ENCODE measurements at places on chromosomes 3 and 15.

GRCh38 chr3:42376344-42376798 lies 34.0 kb downstream of the LYZL4 start:
- no peak for DNase-seq

- DNase-seq = no peak
Observed at GRCh38 chr15:68417897-68418296, 14.1 kb downstream of the ITGA11 start.

DNA sequence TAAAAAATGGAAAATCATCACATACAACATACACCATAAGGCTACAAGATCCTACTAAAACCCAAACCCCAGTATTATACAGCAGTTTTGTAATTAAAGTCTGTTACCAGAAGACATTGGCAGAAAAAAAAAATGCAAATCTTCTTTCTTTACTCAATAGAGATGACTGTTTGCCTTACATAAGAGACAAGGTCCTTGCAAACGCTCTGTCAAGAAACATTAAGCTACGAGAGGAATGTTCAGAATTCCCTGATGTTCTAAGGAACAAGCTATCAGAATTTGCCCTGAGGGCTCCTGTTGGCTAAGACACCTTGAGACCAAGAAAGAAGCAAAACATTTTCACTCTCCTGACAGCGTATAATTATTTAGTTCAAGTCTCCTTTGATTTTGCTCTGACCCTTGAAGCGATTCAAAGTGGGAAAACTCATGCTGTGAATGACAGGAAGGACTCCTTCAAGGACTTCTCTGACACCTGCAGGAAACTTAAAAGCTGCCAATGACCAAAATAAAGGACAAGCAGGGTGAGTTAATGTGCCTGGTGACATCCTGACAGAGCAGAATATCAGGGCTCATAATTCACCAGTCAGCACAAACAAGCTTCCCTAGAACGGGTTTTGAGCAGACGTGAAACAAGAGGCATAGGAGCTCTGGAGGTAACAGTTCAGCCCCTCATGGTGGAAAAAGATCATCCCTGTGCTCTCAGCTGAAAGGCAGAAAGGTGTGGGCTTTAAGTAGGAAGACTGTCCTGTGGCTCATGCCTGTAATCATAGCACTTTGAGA lies 2.5 kb downstream of the SCAMP2 start:
- no peak for DNase-seq

DNA sequence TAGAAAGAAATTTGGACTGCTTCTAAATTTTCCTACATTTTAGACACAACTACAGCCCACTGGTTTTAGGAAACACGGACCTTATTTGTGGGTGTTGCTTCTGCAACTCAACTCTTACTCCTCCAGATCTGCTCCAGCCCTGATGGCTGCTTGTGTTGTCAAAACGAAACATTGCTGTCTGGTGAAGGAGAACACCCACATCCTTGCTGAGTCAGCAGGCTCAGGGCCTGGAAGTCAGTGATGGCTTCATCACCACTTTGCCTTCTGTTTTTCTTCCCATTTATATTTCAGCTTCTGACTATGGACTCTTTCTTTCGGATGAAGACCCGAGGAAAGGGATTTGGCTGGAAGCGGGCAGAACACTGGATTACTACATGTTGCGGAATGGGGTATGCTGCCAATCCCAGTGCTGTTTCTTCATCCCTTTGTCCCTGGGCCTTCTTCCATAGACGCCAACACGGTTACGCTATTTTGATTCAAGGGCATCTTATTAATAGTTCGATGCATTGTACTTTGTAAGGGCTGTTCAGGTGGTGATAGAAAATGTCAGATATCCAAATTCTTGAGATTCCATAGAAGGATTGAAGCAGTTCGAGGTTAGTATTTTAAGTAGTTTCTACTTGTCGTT lies 392.6 kb upstream of the TPM1 start:
- DNase-seq = no peak

DNA sequence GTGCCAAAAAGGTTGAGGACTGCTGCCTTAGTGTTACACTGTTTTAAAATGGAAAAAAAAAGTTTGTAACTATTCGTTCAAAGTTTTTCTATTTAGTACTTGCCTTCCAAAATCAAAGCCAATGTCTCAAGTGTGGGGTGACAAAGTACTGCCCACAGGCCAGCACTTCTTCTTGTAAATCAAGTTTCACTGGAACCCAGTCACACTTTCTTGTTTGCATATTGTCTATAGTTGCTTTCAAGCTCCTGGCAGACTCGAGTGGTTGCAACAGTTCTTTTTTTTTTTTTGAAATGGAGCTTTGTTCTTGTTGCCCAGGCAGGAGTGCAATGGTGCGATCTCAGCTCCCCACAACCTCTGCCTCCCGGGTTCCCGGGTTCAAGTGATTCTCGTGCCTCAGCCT lies 75.3 kb upstream of the RPL35A start:
- DNase-seq = no peak

- no peak for DNase-seq
Observed at GRCh38 chr15:89123181-89123525, 34.9 kb downstream of the ABHD2 start.

DNA sequence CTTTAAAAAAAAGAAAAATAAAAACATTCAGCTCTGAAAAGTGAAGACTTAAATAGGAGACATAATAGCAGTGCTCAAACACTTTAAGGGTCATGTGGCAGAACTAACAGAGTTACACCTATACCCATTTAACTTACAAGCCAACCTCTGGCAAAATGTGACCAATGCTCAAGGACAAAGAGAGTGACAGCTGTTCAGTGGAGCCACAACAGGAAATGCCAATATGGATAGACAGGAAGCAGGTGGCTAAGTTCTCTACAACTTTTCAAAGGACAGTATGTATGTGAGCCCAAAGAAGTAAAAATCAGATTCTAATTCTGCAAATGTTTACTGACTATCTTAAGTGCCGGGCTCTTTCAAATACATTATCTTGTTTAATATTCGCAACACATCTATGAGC lies 3.4 kb downstream of the TMCC1 start:
- DNase-seq = no peak

DNA sequence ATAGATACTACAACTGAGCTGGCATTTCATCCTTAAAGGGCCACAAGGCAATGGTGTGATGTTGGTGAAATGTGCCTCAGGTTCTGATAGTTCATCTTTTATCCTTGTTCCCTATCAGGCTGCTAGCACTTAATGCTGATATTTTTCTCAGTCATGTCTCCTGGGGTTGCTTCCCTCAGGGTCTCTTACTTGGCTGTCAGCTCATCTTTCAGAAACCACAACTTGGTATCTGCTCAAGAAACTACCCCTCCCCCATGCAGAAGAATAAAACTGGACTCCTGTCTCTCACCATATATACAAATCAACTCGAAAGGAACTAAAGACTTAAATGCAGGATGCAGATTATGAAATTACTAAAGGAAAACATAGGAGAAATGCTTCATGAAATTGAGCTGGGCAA lies 308.1 kb downstream of the CHST2 start:
- no peak for DNase-seq

DNA sequence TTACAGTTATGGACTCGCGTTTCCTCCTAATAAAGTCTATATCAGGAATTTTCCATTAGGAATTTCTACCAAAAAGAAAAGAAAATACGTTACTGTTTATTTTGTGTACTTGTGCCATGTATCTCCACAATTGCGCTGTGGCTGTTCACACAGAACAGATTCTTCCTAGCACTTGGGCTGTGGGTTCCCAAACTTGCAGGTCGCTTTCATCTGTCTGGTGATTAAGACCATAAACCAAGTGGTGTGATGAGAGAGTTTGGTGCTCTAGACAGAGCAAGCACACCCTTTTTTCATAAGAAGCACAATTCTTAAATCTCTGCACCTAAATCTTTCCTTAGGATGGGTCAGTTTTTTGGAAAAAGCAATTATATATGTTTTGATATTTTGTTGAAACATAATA lies 203.3 kb downstream of the TP63 start:
- DNase-seq = no peak

- DNase-seq = no peak
Observed at GRCh38 chr3:8938021-8938420, 25.3 kb downstream of the RAD18 start.

DNA sequence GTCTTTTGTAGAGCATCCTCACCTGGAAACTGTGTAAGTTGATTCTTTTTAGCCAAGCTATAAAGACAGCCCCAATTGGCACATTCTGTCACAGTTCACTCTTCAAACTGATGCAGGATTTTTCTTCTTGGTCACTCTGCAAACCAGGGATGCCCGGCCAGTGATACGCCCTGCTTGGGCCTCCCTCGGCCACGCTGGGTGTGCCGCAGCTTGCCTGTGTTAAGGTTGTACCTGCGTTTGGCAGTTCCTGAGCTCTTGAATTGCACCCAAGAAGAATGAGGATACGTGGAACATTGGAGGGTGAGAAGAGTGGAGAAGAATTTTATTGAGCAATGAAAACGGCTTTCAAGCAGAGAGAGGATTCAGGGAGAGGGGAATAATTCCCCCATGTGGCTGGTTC lies 49.9 kb downstream of the PSMD6 start:
- no peak for DNase-seq

DNA sequence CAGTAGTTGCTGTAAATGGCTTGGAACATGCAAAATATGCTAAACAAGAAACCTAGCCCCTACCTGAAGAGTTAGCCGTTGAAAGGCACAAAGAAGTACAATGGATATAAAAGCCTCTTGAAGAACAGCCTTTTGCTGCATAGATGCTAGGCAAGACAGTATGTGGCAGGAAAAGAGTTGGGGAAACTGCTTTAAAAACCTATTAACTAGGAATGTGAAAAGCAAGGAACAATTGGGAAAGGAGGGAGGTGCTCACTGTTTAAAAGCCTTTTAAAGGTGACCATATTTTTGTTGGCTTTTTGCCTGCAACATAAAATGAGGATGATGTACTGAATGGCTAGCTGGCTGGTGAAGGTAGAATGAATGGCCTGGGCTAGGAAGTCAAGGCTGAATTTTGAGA lies 24.5 kb upstream of the SOX2 start:
- DNase-seq = no peak

DNA sequence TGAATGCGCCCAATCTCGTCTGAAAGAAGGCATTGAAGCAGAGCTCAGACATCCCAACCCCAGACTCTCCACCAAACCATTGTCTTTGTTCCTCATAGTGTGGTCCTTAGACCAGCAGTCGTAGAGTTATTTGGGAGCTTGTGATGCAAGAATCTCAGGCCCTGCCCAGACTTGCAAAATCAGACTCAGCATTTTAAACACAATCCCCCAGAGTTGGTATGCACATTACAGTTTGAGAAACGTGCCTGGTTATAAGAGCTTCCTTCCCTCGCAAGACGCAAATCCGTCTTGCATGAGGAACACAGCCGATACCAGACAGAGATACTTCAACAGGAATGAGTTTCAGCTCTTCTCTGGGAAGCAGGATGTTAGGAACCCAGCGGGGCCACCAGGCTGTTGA lies 38.9 kb upstream of the IREB2 start:
- no peak for DNase-seq

GRCh38 chr15:61116825-61117224 lies 112.3 kb downstream of the RORA start:
- DNase-seq = no peak

DNA sequence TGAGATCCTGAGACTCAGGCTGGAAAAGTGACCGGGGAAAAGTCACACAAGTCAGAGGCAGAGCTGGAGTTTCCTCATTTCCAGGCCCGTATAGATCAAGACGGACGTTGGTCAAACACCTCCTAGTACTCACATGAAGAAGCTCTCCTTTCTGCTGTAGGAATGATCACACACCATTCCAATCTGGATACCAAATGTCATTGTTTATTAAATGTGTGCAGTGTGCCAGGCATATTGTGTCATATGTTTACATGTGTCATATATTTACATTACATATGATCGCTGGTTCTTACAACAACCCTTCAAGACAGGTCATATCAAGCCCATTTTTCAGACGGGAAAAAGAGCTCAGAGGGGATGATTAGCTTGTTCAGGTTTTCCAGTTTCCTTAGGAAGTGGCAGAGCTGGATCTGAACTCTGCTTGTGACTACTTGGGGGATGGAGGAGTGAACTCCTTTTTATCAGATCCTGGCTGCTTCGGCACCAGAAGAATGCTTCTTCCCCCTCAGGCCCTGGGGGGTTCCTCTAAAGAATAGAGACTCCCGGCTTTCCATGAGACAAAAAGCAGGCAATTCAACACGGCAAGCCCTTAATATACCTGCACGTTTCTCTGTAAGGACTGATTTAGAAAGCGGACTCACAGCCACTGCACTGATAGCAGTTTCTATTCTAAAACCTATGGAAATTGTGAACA lies 41.9 kb downstream of the FAM43A start:
- no peak for DNase-seq

DNA sequence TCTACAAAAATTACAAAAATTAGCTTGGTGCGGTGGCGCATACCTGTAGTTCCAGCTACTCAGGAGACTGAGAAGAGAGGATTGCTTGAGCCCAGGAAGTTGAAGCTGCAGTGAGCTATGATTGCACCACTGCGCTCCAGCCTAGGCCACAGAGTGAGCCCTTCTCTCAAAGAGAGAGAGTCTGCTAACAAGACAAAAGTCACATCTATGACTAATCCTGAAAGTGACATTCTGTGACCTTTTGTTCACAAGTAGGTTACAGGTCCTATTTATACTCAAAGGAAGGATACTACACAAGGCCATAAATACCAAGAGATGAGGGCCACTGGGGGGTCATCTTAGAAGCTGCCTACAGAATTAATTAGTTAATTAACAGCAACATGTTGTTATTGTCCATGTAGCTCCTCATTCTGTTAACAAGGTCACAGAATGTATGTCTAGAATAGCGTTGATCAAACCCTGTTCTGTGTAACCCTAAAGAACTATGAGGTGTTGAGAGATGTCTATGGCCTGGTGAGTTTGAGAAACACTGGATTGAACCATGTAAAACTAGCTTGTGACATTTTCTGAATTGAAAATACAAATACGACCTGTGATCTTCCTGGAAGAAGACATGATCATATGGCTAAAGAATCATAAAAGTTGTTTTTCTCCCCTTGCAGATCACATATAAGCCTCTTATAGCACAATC lies 97.0 kb downstream of the SAMMSON start:
- no peak for DNase-seq

GRCh38 chr3:186451371-186451770 lies 89.3 kb upstream of the DGKG start:
- no peak for DNase-seq

DNA sequence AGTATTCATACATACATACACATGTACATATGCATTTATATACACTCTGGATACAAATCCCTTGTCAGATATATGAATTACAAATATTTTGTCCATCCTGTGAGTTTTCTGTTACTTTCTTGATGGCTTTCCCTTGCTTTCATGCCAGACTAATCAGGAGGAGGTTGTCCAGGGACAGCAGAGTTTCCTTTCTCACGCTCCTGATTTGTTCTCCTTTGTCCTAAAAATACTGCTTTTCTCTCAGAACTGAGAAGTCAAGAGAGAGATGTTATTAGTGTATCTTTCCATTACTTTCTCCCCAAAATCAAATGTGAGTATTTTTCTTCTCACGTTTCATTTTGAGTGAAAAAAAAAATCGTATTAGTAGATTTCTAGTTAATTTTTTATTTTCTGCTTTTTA lies 12.1 kb upstream of the TCAIM start:
- DNase-seq = no peak

DNA sequence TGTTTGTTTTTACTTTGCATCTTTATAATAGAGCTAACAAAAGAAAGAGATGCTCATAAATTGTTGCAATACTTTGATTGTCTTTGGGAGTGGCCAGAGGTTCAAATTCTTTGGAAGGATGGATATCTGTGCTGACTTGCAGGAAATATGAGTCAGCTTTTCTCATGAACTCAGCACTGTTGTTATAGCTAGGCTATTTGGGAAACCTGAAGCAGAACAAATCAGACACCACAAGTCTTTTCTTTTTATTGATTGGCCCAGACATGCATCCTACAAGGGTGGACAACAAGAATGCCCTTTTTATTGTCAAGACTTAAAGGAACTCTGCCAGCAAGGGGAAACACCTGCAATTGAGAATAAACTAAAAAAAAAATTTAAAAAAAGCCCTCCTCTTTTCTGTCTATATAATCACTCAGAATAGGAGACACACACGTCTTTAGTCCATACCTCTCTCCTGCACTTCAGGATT lies 4.6 kb upstream of the DENND4A start:
- no peak for DNase-seq
